Activated T-cell treated with anti-CD3 and anti-CD28 coated beads, Interleukin-2, amount 50 U/mL, for 72 hours (primary cell): ENCODE measurements at places on chromosomes 3 and 15. TPM values are rescaled to one million over a fixed set of nuclear protein-coding genes. Genes with fewer than 3 reads are reported as not detected.
A peak's percentile ranks its signal among the peaks of the same experiment; 100 is the strongest.

The NME9 gene
- total RNA-seq = 0.53 TPM

The MYH15 gene
- total RNA-seq = 1.3 TPM

The TTLL3 gene
- 75.5 TPM for total RNA-seq

The PIK3R4 gene
- total RNA-seq = 26.2 TPM

DNA sequence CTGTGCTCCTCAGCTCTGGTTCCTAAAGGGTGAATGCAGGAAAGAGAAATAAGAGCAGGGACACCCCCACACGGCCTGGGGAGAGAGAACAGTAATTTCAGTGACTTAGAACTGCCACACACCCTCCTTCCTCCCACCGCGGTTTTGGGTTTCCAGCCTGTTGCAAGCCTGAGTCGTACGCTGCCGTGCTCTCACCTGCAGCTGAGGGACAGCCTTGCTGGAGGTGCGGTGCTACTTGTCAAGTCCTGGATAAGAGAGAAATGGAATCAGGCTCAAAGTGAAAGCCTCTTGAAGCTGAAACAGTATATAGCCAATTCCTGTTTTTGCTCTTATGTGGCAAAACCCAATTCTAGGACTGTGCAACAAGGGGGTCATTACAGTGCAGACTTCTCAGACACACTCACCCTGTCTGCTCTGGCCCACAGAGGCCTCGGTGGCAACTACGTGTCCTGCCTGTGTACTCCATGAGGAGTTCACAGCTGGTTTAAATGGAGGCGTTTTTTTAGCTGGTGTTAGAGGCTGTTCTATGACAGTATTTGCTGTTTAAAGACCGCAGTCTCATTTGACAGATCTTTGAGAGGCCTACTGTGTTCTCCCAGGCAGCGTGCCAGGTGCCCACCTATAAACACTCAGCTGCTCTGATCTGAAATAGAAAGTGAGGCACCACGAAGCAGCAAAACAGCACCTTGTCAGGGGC, 42.9 kb downstream of the TBC1D2B start:
- DNase-seq = peak; percentile 91
- peaks cover 87% of the 10 kb centered on the region for H3K4me1 ChIP-seq
- peak overlapping the region; percentile 29 for H3K27ac ChIP-seq
- peaks cover 1% of the 10 kb centered on the region for H3K36me3 ChIP-seq
- H3K4me3 ChIP-seq = peak overlapping the region; percentile 71

GRCh38 chr15:92881211-92881754, 18.8 kb upstream of the CHD2 start:
- peaks cover 33% of the 10 kb centered on the region for H3K36me3 ChIP-seq
- peak overlapping the region; percentile 93 for H3K27ac ChIP-seq
- DNase-seq = no peak
- H3K4me3 ChIP-seq = peak overlapping the region; percentile 93
- no peaks in the 10 kb centered on the region for H3K27me3 ChIP-seq

DNA sequence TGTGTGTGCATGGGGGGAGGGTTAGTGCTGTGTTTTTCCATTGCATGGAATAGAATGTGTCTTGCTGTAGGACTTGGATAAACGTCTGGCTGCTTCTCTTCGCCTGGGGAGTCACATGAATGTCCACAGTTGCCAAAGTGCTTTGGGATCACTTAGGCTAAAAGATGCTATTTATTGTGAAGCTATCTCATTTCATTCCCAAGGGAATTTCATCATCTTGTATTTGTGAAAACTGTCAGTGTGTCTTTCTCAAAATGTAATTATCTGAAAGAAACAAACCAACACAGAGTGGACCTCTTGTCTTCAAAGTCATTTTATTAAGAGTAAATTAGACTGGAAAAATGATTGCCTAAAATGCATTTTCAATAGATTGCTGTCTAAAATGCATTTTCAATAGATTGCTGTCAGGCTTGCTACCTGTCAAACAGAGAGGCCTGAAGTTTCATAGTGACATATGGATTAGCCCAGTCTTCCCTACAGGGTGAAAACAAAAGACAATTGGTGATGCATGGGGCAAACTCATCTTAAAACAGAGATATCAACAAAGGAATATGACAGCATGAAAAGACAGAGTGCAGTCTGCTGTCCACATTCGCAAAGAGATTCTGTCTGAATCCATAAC, 117.1 kb upstream of the GOLIM4 start:
- no peaks in the 10 kb centered on the region for H3K36me3 ChIP-seq
- H3K27ac ChIP-seq = no peak overlapping the region
- no peaks in the 10 kb centered on the region for H3K27me3 ChIP-seq
- H3K4me1 ChIP-seq = no peaks in the 10 kb centered on the region
- DNase-seq = no peak
- H3K4me3 ChIP-seq = peak overlapping the region; percentile 43

GRCh38 chr3:150278195-150278594, 129.9 kb upstream of the TSC22D2 start:
- H3K27me3 ChIP-seq = peaks cover 7% of the 10 kb centered on the region
- H3K4me3 ChIP-seq = no peak overlapping the region
- H3K27ac ChIP-seq = no peak overlapping the region

DNA sequence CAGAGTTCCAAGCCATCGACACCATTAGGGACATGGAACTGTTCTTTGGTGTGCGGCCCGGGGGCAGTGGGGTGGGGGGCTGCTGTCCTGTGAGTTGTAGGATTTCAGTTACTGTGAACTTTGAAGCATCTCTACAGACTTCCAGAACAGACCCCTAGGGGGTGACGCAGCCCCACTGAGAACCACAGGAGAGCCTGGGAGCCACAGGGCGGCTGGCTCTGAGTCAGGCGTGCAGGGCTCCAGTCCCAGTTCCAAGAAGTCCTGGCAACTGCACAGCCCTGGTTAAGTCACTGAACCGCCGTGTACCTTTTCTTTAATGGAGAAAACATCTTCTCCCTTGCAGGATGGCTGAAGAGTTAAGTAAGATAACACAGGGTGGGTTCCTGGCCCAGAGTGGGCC, 23.5 kb upstream of the LRTM1 start:
- DNase-seq = no peak
- no peaks in the 10 kb centered on the region for H3K4me1 ChIP-seq
- no peaks in the 10 kb centered on the region for H3K36me3 ChIP-seq

DNA sequence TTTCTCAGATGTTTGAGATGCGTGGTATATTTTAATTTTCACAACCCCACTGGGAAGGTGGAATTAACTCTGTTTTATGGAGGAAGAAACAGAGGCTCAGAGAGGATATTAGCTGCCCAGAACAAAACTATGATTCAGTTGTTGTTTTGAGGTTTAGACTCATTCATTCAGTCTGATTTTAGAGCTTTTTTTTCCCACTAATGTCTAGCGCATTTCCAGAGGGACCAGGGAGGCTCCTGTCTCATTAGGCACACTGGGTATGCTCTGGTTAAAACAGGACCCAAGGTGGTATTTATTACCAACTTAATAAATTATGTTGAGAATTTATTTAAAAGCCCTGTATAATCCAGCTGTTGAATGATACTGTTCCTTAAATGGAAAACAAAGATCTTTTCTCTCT, 272.0 kb upstream of the RGMA start:
- H3K36me3 ChIP-seq = no peaks in the 10 kb centered on the region
- no peak for DNase-seq
- no peak overlapping the region for H3K27ac ChIP-seq
- H3K27me3 ChIP-seq = no peaks in the 10 kb centered on the region
- H3K4me1 ChIP-seq = no peaks in the 10 kb centered on the region

DNA sequence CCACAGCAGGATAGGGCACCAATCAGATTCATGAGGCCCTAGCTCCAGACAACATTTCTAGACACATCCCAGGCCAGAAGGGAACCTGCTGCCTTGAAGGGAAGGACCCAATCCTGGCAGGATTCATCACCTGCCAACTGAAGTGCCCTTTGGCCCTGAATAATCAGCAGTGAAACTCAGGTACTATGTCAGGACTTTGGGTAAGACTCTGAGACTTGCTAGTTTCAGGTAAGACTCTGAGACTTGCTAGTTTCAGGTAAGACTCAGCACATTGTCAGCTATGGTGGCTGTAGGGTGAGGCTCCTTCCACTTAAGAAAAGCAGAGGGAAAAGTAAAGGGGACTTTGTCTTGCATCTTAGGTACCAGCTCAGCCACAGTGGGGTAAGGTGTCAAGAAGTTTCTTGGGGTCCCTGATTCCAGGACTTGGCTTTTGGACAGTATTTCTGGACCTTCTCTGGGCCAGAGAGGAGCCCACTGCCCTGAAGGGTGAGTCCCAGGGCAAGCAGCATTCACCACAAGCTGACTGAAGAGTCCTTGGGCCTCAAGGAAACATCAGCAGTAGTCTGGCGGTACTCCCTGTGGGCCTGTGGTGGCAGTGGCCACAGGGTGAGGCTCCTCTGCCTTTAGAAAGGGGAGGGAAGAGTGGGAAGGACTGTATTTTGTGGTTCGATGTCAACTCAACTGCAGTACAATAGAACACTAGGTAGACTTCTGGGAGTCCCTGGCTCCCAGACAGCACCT, 13.7 kb upstream of the COL8A1 start:
- H3K36me3 ChIP-seq = no peaks in the 10 kb centered on the region
- no peaks in the 10 kb centered on the region for H3K27me3 ChIP-seq
- no peak overlapping the region for H3K27ac ChIP-seq
- DNase-seq = no peak
